Epithelial cell of prostate (primary cell): ENCODE measurements at places on chromosomes 3 and 15.
A peak's percentile ranks its signal among the peaks of the same experiment; 100 is the strongest.

- no peak for DNase-seq
Observed at GRCh38 chr3:142890592-142890991, 1.7 kb upstream of the PCOLCE2 start.

- DNase-seq = no peak
Observed at GRCh38 chr3:88912294-88912877, 195.0 kb upstream of the EPHA3 start.

GRCh38 chr3:27533718-27534573 is 49.8 kb upstream of the SLC4A7 start:
- DNase-seq = peak; percentile 95

DNA sequence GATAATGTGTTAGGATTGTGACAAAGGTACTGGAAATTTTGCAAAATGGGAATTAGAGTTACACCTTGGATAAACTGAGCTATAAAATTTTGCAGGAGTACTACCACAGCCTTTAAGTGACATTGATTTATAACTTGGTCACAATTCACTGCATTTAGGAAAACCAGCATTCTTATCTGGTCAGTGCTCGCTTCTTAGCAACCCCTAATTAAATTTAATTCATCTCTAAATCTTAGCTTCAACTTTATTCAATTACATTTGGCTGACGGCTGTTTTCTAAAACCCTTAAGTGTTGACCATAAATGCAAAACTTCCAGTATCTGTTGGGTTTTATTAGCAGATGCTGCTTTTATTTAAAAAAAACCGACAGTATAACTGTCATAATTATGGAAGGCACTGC is 31.3 kb downstream of the TFRC start:
- DNase-seq = no peak

- no peak for DNase-seq
Observed at GRCh38 chr3:45783667-45784066, 12.7 kb downstream of the SLC6A20 start.

DNA sequence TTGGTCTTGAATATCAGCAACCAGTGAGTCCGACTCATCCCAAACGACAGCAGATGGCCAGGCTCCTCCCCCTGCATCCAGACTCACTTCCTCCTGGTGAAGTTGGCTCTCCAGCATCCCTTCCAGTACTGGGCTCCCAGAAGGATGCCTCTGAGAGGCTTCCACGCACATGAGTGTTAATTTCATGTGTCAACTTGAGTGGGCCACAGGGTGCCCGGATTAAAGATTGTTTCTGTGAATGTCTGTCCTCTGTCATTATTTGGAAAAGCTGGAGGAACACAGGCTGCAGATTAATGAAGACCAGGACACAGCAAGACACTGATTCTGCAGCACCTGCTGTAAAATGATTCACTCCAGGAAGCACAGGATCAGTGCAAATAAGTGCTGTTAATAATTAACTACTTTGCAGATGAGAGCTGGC is 99.8 kb downstream of the ATP10A start:
- no peak for DNase-seq

DNA sequence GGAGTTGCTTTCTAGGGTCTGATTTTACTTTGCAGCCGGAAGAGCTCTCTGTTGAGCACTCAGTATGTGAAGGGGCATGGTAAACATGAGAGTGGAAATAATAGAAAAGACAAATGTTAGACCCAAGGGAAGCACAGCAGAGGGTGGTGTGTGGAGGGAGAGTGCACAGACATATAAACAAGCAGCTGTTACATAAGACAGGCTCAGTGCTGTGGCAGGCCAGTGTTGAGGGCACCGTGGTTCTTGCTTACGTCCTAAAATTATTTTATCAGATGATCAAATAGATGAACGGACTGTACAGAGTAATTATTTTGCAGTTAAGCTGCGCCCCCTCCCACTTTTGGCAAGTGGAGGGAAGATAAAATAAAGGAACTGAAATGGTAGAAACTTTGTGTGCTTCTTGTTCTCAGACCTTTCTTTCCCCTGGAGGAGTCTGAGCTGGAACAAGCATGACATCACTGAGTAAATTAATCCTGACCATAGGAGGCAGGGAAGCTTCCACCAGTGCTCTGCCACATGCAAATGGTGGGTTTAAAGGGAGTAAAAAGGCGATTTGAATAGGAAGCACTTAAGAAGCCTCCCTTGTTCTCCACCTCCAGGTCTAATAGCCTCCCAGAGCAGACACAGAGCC is 205.6 kb downstream of the IL20RB start:
- no peak for DNase-seq
